Natural killer cell (primary cell): ENCODE measurements at places on chromosomes 13 and 19. TPM values are rescaled to one million over a fixed set of nuclear protein-coding genes. Genes with fewer than 3 reads are reported as not detected.

GRCh38 chr19:7471696-7472615 lies 16.9 kb downstream of the PEX11G start:
- H3K4me1 ChIP-seq, result peaks cover 9% of the 10 kb centered on the region
- no peak overlapping the region for H3K27ac ChIP-seq
- H3K36me3 ChIP-seq, result peaks cover 45% of the 10 kb centered on the region

DNA sequence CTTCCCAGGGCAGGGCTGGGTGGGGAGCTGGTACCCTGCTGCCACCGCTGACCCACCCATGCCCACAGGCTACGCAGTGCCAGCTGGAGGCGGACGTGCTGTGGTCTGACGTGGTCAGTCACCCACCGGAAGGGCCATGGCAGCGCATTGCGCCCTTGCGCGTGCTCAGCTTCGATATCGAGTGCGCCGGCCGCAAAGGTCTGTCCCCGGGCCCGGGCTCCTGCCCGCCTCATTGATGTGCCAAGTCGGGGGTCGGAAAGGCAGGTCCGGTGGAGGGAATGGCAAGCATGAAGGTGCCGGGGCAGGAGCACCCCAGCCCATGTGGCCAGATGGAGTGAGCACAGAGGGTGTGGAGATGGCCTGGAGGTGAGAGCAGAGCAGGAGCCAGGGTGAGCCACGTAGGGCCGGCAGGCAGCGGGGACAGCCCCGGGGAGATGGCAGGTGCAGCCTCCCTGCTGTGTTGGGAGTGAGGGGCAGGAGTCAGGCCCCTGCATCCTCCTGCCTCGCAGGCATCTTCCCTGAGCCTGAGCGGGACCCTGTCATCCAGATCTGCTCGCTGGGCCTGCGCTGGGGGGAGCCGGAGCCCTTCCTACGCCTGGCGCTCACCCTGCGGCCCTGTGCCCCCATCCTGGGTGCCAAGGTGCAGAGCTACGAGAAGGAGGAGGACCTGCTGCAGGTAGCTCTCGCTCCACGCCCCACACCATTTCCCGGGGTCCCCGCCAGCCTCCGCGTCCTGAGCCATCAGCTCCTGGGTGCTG lies 16.0 kb upstream of the SPIB start:
- no peak for DNase-seq
- no peak overlapping the region for H3K27ac ChIP-seq
- no peaks in the 10 kb centered on the region for H3K27me3 ChIP-seq
- no peak overlapping the region for H3K4me3 ChIP-seq
- peaks cover 11% of the 10 kb centered on the region for H3K36me3 ChIP-seq
- H3K4me1 ChIP-seq, result no peaks in the 10 kb centered on the region

- no peak for DNase-seq
- H3K4me1 ChIP-seq, result no peaks in the 10 kb centered on the region
- H3K27me3 ChIP-seq, result no peaks in the 10 kb centered on the region
- H3K27ac ChIP-seq, result no peak overlapping the region
- no peaks in the 10 kb centered on the region for H3K36me3 ChIP-seq
- no peak overlapping the region for H3K4me3 ChIP-seq
Measured at GRCh38 chr13:30504081-30504480, 38.3 kb upstream of the HMGB1 start.

The PSG2 gene
- not detected for total RNA-seq

GRCh38 chr13:93004919-93005318 lies 221.7 kb upstream of the GPC6 start:
- H3K27me3 ChIP-seq, result no peaks in the 10 kb centered on the region
- H3K36me3 ChIP-seq, result no peaks in the 10 kb centered on the region
- no peak for DNase-seq
- H3K4me1 ChIP-seq, result no peaks in the 10 kb centered on the region
- H3K27ac ChIP-seq, result no peak overlapping the region
- no peak overlapping the region for H3K4me3 ChIP-seq

DNA sequence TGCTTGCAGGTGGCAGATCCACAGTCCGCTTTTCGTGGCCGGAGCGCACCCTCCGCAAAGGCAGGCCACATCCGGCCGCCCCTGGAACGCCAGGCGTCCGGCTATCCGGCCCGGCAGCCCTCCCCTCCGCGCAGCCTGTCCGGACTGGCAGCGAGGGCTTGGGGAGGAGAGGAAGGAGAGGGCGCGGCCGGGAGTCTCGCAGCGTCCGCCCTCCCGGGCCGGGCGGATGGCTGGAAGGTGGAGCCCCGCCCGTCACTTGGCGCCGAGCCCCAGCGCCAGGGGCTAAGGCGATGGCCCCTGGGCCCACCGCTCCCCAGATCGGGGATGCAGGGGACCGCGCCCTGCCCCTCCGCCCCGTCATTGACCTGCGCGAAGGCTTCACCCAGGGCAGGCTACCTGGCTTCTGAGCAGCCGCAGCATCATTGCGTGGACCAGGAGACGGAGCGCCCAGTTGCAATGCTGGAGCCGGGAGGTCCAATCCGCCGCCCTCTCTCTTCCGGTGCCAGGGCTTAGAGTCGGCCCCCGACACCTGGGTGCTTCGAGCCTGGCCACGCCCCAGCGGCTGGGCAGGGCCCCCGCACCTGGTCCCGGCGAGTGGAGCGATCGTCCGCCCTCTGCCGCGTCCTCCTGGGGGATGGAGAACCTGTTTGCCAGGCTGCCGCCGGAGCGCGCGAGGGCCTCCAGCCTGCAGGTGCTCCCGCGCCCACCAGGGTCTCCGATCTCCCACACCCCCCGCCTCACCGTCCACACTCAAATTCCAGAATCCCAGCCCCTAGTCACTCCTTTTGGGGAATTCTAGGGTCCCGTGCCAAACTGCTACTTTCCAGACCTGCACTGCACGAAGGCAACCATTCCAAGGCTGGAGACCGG lies at the start of gene FUT1:
Gene FUT1, minus strand, starts transcription at position 146 of the 870 bp plus-strand sequence. CDS start 1,360 bp downstream, outside the sequence.
- peaks cover 16% of the 10 kb centered on the region for H3K27me3 ChIP-seq
- H3K4me1 ChIP-seq, result peaks cover 21% of the 10 kb centered on the region
- peak within 1 kb of the TSS; percentile 20 for H3K4me3 ChIP-seq
- DNase-seq, result no peak
- no peaks in the 10 kb centered on the region for H3K36me3 ChIP-seq
- H3K27ac ChIP-seq, result no peak within 1 kb of the TSS

DNA sequence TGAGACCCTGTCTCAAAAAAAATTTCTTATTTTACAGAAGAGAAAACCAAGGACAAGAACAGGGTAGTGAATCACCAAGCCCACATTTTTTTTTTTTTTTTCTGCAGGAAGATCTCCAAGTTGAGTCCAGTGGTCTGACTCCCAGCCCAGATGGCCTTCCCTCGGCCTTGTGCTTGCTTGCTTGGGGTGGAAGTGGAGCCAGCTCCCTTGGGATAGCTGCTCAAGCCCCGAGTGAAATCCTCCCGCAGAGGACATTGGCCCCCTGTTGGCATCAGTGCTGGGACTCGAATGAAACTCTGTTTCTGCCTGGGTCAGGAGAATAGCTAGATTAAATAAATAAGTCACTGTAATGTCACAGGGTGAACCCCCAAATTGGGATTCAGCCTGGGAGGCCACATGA lies 9.4 kb upstream of the NUP62 start:
- DNase-seq, result no peak
- H3K4me1 ChIP-seq, result peaks cover 11% of the 10 kb centered on the region
- H3K4me3 ChIP-seq, result no peak overlapping the region
- H3K27me3 ChIP-seq, result no peaks in the 10 kb centered on the region
